Uterine smooth muscle cell (primary cell): ENCODE measurements at places on chromosomes 5 and 9. TPM values are rescaled to one million over a fixed set of nuclear protein-coding genes. Genes with fewer than 3 reads are reported as not detected.

Gene DDX4
- total RNA-seq: not detected in 2 replicates

Gene TRAF2
- total RNA-seq: 9.6 and 16.3 TPM in 2 replicates

Gene ENHO
- not detected in 2 replicates for total RNA-seq

Gene ZNF883
- 1.2 and 2.2 TPM in 2 replicates for total RNA-seq

Gene CYSRT1
- 0.55 and 0.62 TPM in 2 replicates for total RNA-seq

Gene EGFL7
- total RNA-seq: 7.2 and 12.2 TPM in 2 replicates

Gene UIMC1
- total RNA-seq: 31.9 and 38.0 TPM in 2 replicates

Gene ARID3C
- 0.12 and 0.22 TPM in 2 replicates for total RNA-seq

Gene HTR1A
- total RNA-seq: not detected in 2 replicates

Gene ARL14EPL
- total RNA-seq: 0.89 TPM in 1 of 2 replicates, not detected in the other
